ENCODE measurements at places on chromosomes 3 and 15. TPM values are rescaled to one million over a fixed set of nuclear protein-coding genes. Genes with fewer than 3 reads are reported as not detected.

The TRIM59 gene
- 14.5 TPM for total RNA-seq

The GHSR gene
- total RNA-seq, result 0.69 TPM

The CHRD gene
- 6.0 TPM for total RNA-seq

The ANKRD34C gene
- total RNA-seq, result 0.92 TPM

The RAB8B gene
- total RNA-seq, result 112 TPM

The CADM2 gene
- total RNA-seq, result 172 TPM

The TRPM1 gene
- total RNA-seq, result not detected

The EFCAB12 gene
- 0.92 TPM for total RNA-seq

The EAF2 gene
- 11.3 TPM for total RNA-seq

The CHRM5 gene
- total RNA-seq, result 10.6 TPM

The SLC27A2 gene
- total RNA-seq, result 6.2 TPM

The BTD gene
- total RNA-seq, result 19.6 TPM

The PTPRG gene
- total RNA-seq, result 104 TPM

The NOX5 gene
- total RNA-seq, result 0.23 TPM

The ARHGEF26 gene
- 15.2 TPM for total RNA-seq

The LMOD3 gene
- total RNA-seq, result 0.23 TPM

The GP9 gene
- not detected for total RNA-seq

The RTP3 gene
- not detected for total RNA-seq

The LMAN1L gene
- total RNA-seq, result not detected

The CPNE9 gene
- 12.7 TPM for total RNA-seq

The CHST13 gene
- 0.23 TPM for total RNA-seq

The STRC gene
- total RNA-seq, result 0.92 TPM

The TUSC7 gene
- not detected for total RNA-seq

The DHFR2 gene
- total RNA-seq, result 7.6 TPM

The ABI3BP gene
- 1.8 TPM for total RNA-seq

The MME gene
- total RNA-seq, result 9.7 TPM

The TICRR gene
- total RNA-seq, result 2.8 TPM

The IMP3 gene
- total RNA-seq, result 30.4 TPM

The CSPG4 gene
- total RNA-seq, result 11.5 TPM

The POLQ gene
- total RNA-seq, result 2.5 TPM

The SERPINI2 gene
- total RNA-seq, result 3.7 TPM

The HIGD2B gene
- total RNA-seq, result not detected

The CCDC39 gene
- total RNA-seq, result 3.9 TPM

The ARGFX gene
- total RNA-seq, result not detected
